ENCODE measurements at places on chromosomes 12 and 14.
A peak's percentile ranks its signal among the peaks of the same experiment; 100 is the strongest.

DNA sequence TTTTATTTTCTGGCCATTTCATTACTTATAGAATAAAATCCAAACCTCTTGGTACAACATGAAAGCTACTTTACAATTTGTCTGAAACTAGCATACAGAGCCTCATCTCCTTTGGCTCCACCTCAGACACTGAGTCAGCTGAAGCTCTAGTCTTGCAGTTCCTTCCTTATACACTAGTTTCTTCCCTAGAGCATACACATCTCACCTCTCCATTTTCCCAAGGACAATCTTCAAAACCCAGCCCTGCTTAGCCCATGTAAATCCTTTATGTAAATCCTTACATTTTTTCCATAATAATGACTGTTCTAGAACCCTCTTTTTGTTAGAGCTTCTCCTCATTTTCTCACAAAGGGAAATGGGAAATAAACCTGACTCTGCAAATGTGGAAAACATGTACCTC is 463.4 kb downstream of the SLC16A7 start:
- DNase-seq: no peak

- DNase-seq: no peak
Observed at GRCh38 chr12:88897723-88898122, 317.5 kb upstream of the KITLG start.

DNA sequence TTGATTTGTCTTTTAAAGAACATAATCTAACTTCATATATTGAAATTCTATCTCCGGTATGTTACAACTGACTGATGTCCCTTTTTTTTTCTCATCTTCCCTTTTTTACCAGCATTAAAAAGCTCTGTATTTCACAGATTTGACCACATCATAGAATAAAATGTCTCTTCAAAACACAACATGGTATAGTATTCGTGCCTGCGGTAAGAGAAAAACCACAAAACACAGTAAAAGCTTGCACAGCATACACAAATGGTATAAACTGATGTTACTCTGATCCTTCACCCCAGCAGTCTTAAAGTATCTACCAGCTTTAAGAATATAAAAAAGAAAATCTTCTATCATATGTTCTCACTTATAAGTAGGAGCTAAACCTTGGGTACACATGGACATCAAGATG is 83.4 kb downstream of the HECTD1 start:
- no peak for DNase-seq

DNA sequence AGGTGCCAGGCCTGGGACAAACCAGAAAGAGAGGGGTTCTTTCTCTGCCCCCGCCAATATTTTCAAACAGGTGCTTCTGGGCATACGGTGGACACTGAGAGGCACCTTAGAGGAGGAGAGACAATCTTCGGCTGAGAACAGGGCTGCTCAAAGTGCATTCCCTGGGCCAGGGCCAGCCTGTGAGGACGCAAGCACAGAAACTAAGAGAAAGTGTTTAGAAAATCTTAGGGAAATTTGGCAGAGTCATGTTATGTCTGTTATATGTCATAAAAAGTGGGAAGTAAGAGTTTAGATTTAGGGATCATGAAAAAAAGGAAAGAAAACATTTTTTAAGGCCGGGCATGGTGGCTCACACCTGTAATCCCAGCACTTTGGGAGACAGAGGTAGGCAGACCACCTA is 83.7 kb downstream of the VWF start:
- DNase-seq: no peak

GRCh38 chr12:62123721-62124203 is 136.4 kb upstream of the USP15 start:
- DNase-seq: peak; percentile 53

DNA sequence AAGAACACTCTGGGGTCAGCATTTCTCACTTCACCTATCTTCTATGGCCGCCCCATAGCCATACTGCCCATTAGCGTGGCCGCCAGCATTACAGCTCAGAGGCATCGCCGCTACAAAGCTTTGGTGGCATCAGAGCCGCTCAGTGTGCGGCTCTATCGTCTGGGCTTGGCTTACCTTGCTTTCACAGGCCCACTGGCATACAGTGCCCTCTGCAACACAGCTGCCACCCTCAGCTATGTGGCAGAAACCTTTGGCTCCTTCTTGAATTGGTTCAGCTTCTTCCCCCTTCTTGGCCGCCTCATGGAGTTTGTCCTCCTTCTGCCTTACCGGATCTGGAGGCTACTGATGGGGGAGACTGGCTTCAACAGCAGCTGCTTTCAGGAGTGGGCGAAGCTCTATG is 2.6 kb downstream of the DNAJC22 start:
- DNase-seq: no peak

Measured in GM03348 (cell line).